ENCODE measurements at places on chromosomes 5 and 9.

- no peak for DNase-seq
These were observed 72.1 kb upstream of the CHD1 start for GRCh38 chr5:99000876-99001275.

- DNase-seq = no peak
These were observed 262.0 kb downstream of the HTR1A start for GRCh38 chr5:63700241-63700640.

- no peak for DNase-seq
These were observed 133.7 kb downstream of the DIRAS2 start for GRCh38 chr9:90508940-90509339.

DNA sequence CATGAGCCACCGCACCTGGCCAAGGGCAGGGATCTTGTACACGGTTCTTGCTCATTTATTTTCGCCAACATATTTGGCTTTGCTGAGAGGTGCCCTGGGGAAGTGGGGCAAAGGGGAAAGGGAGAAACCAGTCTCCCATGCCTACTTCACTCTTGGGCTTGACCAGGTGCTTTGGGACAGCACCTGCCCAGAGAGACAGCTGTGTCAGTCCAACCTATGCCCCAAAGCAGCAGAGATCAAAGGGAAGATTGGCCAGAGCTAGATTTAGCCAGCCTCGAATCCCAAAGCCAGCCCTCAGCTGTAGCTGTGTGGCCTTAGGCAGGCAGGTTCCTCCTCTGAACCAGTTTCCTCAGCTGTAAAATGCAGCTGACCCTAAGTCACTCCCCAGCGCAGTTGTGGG is 2.3 kb upstream of the PTGES start:
- DNase-seq = no peak

- no peak for DNase-seq
These were observed 12.5 kb downstream of the GARNL3 start for GRCh38 chr9:127277099-127277498.

- no peak for DNase-seq
These were observed 250.6 kb downstream of the ARRDC3 start for GRCh38 chr5:91132550-91132949.

DNA sequence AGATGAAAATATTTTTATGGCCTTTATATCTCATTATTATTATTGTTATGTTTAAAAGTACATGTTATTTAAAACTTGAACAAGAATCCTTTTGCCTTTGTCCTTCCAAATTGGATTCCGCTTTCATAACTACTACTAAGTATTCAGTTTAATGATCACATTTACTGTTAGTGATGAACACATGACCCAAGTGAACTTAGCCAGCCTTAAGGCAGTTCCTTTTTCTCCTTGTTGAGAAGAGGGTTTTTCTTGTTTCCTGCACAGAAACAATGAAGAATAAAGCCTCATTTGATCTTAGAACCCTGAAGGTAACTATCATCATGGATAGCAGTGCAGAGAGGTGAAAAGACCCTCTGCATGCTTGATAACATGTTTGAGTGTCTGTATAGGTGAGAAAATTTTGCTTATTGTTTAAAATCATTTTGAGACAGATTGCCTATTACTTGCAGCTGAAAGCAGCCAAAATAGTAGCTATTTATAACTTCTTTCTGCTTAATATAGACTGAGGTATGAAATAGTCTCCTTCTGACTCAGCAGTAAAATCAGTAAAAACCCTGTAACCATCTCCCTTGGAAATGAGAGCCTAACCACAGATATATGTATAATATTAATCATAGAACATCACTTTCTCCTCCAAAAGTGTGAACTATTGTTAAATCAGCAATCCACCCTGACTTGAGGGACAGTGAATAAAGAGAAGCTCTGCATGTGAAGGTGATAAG is 266.2 kb downstream of the SPATA31D1 start:
- no peak for DNase-seq

GRCh38 chr5:149271195-149271715 is 404 bp upstream of the AFAP1L1 start:
- DNase-seq = no peak

DNA sequence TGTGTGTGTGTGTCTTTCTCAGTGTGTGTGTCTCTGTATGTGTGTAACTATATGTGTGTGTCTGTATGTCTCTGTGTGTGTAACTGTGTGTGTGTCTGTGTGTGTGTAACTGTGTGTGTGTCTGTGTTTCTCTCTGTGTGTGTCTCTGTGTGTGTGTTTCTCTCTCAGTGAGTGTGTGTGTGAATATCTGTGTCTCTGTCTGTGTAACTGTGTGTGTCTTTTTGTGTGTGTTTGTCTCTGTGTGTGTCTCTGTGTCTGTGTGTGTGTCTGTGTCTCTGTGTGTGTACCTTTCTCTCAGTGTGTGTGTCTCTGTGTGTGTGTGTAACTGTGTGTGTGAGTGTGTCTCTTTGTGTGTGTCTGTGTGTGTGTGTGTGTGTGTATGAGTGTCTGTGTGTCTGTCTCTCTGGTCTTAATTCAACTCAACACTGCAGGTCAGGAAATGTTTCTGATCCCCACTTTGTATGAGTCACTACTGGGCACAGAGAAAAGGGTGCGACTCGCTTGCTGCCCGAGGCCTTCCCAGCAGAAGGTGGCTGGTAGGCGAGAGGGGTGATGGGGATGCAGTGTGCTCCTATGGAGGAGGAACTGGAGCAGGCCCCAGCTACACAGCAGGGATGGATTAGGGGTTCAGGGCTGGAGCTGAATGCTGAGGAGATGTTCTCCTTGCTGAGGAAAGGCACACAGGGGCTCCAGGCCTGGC is 52.1 kb downstream of the NSG2 start:
- DNase-seq = no peak

DNA sequence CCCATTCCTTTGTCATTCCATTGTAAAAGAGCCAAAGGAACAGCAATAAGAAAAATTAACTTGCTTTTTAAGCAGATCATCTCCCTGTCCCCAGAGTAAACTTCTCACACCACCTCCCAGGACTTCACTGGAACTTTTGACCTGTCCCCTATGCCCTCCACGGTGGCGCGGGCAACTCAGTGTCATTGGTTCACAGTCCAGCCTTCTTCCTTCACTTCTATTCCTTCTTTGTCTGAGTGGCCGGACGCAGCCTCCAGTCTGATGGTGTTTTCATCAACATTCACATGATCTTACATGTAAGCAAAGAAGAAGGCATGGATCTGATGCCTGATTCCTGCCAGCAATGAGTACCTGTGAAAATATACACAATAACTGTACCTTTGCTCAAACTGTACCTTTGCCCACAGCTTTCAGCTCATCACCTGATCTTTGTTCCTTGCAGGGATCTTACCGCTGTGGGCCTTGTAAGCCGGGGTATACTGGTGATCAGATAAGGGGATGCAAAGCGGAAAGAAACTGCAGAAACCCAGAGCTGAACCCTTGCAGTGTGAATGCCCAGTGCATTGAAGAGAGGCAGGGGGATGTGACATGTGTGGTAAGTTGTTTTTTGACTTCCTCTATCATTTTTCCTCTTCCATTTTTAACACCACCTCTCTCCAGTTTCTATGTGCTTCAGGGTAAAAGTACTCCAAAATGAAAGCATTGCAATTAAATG is 32.5 kb downstream of the THBS4 start:
- DNase-seq = no peak

DNA sequence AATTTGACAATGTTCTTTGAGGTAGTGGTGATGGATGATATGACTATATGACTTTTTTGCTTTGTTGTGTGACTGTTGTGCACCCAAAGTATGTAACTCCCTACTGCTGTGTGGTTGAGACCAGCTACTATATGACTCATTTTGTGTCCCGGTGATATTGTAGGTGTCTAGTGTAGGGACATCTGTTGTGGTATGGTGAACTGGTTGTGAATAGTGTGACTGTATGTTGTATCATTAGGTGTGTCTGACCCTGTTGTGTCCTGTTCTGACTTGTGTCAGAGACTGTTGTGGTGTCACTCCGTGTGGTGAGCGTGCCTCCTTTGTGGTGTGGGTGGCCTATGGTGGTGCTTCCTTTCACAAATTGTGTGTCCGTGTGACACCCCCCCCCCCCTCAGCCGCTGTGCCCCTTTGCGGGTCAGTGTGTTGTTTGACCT is 11.2 kb upstream of the CXXC5 start:
- no peak for DNase-seq

GRCh38 chr9:75149841-75150241 is 61.5 kb downstream of the OSTF1 start:
- DNase-seq = no peak

DNA sequence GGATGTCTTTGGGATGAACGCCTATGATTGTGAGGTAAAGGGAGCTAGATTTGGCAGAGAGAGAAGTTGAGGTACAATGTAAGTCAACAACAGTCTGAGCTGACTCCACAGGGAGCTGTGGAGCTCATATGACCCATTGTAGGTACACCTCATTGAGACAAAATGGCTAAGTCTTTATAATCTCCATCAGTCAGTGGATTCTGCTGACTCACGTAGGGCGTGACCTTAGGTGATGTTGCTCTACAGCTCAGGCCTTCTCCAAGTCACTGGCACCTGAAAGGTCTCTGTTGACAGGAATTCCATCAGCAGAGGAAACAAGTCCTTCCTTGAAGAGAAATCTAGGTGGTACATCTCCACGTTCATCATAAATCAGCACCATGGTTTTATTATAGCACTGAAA is 118.2 kb upstream of the PRR16 start:
- DNase-seq = no peak

DNA sequence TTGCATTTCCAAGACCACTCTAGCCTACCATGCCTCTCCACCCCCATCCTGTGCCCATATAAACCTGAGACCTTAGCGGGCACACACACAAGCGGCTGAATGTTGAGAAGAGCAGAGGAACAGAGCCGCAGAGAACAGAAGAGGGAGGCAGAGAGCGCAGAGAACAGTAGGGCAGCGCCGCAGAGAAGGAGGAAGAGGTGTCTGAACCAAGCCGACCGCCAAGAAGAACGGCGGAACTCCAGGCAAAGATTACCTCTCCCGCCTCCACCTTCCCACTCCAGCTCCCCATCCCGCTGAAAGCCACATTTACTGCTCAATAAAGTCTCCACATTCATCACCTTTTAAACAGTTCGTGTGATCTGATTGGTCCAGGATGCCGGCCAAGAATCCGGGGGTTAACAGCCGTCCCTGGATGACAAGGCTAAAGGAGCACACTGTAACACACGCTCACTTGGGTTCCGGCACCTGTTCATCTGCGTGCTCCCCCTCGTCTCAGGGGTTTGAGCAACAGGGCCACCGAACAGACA is 33.2 kb downstream of the GRIN3A start:
- DNase-seq = no peak

DNA sequence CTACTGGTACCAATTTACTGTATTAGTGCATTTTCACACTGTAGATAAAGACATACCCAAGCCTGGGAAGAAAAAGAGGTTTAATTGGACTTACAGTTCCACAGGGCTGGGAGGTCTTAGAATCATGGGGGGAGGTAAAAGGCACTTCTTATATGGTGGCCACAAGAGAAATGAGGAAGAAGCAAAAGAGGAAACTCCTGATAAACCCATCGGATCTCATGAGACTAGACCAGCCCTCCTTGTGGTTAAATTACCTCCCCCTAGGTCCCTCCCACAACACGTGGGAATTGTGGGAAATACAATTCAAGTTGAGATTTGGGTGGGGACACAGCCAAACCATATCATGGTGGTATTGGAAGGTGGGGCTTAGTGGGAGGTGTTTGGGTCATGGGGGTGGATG is 56.5 kb upstream of the SPDL1 start:
- no peak for DNase-seq

- no peak for DNase-seq
These were observed 82.8 kb downstream of the DAP start for GRCh38 chr5:10678244-10678643.

DNA sequence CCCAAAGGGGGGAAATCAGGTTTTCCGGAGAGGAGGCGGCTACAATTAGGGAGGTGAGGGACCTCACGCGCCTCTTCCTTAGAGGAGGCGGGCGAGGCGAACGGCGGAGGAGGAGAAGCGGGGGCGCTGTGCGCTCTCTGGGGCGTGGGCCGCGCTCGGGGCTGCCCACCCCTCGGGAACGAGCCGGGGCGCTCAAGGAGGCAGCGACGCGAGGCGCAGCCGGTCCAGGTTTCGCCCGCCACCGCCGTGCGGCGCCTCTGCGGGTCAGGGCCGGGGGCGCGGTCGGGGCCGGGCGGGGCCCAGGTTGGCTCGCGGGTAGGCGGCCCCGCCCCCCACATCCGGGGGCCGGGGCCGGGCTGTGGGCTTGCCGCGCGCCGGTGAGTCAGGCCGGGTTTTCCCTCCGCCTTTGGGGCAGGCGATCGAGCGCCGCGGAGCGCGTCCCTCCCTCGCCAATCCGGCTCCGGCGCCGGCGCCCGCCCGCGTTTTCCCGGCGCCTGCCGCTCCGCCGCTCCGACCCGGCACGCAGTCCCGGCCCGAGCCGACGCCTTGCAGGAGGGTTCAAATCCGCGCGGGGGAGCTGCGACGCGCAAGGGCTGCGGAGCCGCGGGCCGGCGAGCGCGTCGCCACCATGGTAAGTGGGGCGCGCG is at the start of gene N4BP3:
Gene N4BP3 (plus strand): TSS at position 392 of the 647 bp plus-strand sequence. CDS start 6,052 bp downstream, outside the sequence.
- DNase-seq = no peak

DNA sequence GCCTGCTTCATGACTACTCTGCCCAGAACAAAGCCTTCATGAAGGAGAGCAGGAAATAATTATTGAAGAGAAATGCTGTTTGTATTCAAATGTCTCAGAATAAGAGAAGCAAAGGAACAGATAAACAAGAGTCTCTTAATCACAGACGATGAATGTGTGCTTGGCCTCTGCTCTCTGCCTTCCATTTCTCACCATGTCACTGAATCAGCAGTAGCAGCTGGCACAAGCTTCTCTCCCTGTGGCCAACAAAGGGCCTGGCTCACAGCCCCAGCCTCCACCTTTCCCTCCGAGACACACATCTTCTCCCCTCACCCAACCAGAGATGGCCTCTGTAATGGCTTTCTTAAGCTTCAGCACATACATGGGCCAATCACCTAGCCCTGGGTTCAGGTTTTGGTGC is 128.1 kb upstream of the SLIT3 start:
- DNase-seq = no peak

DNA sequence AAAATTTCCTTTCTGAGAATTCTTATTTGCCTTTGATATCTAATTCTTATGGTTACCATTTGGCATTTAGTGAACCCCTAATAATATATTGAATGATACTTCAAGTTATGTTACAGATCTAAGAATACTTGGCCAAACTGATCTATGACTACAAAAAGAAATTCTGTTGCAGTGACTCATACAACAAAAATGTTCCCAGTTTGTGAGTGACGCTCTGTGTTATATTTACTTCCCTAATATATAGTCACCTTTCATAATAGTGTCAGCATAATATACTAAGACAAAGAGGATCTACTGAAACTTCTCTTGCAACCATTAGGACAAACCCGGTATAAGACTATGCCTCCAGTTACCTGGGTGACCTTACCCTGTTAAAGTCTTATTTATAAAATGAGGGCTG is 216.9 kb upstream of the TLX3 start:
- no peak for DNase-seq

DNA sequence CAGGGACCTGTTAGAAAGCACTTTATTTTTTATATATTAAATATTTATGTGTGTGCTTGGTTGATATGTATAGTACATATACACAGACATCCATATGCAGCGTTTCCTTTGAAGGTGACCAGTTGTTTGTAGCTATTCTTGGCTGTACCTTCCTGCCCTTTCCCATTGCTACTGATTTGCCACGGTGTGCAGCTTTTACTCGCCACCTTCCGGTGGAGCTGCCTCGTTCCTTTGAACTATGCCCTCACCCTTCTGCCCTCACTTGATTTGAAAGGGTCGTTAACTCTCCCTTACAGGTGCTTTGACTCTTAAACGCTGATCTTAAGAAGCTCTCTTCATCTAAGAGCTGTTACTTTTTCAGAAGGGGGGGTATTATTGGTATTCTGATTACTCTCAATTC is 20.5 kb downstream of the RGMB start:
- DNase-seq = no peak

- no peak for DNase-seq
These were observed 2.3 kb downstream of the WHRN start for GRCh38 chr9:114503009-114503408.

GRCh38 chr5:133962131-133962530 is 6.3 kb downstream of the C5orf15 start:
- no peak for DNase-seq

Data from NCI-H1436 treated with DMSO at 0.1 percent for 48 hours (cell line).